ENCODE measurements at places on chromosomes 5 and 9.

DNA sequence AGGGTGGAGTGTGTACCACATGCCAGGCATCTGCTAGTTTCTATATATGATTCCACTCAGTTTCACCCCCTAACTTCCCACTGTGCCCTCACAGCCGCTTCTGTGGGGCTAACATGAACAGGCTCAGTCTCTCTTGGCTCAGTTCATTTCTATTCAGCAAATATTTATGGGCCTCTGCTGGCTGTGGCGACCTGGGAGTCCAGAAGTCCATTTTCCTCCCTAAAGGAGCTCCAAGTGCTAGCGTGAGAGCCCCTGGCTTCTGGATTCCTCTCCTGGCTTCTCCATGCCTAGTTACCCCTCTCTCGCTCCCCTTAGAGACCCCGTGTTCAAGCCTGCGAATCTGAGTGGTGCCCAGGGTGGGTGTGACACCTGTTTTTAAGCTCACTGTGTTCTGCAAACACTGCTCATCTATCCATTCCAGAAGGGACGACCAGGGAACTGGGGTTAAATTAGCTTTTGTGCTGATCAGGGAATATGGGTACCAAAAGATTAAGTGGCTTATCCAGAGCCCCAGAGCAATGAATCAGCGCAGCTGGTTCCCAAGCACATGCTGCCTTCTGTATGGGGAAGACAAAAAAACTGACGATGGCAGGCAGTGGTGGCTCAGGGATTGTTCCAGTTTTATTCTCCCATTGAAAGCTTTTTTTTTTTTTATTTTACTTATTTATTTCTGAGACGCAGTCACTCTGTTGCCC is 57.6 kb downstream of the HMCN2 start:
- no peak for DNase-seq

DNA sequence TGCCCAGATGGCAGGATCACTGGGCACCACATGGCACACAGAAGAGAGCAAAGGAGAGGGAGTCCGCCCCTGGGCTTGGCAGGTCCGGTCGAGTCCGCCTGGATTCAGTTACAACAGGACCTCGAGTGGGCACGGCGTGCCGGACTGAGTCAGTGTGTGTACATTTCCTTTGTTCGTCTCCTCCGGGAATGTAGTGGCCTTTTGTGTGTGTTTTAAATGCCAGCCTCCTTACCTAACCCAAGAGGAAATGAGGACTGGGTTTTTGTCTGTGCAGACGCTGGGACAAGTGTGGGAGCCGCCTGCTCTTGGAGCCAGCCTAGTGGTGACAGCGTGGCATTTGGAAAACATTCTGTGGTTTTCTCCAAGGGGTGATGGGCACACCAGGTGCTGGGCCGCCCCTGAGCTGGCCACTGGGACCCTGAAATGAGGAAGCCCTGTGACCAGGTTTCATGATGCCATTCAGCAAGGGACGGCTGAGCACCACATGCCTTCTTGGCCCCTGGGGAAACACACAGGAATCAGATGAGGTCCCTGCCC is 9.6 kb downstream of the NEK6 start:
- peak; percentile 32 for DNase-seq

- DNase-seq = no peak
Observed at GRCh38 chr5:122463221-122463620, 151.2 kb downstream of the SNCAIP start.

GRCh38 chr9:35738186-35738585 is 5.7 kb downstream of the CREB3 start:
- DNase-seq = no peak

DNA sequence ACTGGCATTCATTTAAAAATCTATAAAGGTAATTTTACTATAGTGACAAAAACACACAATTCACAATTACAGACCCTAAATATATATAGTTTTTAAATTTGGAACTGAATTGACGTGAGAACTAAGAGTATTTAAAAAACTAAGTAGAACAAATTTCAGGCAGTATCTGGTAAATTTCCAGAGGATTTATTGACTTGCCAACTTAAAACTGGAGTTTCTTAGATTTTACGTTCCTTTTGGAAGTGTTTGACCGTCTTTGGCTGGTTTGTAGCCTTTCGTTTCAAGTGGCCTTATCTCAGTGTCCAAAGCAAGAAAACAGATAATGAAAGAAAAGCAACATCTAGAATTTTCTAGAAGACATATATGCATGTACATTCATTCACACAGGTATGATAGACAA is 234.4 kb upstream of the VLDLR start:
- no peak for DNase-seq

GRCh38 chr9:124843456-124844034 is 9.7 kb upstream of the WDR38 start:
- DNase-seq = no peak

DNA sequence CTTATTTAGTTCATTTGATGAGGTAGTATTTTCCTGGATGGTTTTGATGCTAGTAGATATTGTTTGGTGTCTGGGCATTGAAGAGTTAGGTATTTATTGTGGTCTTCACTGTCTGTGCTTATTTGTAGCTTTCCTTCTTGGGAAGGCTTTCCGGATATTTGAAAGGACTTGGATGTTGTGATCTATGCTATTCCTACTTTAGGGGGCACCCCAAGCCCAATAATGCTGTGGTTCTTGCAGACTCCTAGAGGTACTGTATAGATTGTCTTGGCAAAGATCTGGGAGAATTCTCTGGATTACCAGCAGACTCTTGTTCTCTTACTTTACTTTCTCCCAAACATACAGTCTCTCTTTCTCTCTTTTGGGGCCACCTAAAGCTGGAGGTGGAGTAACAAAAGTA is 315.7 kb downstream of the MAT2B start:
- no peak for DNase-seq

- DNase-seq = peak; percentile 52
Observed at GRCh38 chr5:142426129-142427014, 101.6 kb upstream of the SPRY4 start.

DNA sequence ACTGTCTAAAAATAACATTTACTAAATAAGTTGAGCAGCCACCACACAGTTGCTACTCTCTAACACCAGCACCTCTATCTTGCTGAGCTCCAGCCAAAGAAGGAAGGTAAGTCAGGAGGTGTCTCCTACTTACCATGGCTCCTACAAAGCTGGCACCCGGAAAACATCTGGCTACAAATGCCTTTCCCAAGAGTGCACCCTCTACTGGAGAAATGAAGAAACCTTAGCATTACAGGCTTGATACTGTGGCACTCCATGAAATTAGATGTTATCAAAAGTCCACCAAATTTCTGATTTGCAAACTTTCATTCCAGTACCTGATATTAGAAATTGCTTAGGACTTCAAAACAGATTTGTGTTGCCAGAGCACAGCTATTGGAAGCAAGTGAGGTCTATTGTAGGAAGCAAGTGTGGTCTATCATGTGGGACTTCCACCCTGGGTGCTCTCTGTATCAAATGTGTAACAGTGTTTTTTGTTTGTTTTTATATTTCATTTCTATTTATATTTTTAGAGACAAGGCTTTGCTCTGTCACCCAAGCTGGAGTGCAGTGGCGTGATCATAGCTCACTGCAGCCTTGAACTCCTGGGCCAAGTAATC is 25.7 kb upstream of the RFK start:
- no peak for DNase-seq

DNA sequence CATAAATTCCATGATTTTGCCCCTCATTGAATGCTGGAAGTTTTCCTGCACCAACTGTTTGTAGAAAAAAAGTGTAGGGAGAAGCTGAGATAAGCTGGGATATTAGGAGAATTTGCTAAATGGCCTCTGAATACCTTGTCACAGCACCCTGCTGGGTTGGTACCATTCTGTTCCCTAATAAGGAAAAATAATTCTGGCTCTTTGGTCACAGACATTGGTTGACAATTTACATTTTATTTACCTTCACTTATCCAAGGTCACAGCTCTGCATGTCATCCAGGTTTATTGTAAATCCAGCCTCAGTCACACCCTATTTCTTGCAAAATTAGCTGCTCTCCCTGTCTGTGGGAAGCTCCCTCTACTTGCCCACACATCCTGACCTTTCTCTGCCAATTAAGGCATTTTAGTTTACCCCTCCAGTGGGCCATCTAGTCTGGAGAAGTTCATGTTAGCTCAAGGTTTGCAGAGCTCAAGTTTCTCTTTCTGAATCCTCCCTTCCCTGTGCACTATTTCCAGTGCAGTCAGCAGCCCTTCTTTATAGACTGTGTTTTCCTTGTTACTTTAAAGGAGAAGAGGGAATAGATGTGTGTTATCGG is 115.4 kb upstream of the NTRK2 start:
- DNase-seq = no peak

- no peak for DNase-seq
Observed at GRCh38 chr9:126165755-126166154, 160.9 kb upstream of the MVB12B start.

GRCh38 chr5:109767997-109768396 is 78.3 kb downstream of the MAN2A1 start:
- no peak for DNase-seq

- DNase-seq = no peak
Observed at GRCh38 chr5:1077491-1078020, 34.3 kb downstream of the SLC12A7 start.

DNA sequence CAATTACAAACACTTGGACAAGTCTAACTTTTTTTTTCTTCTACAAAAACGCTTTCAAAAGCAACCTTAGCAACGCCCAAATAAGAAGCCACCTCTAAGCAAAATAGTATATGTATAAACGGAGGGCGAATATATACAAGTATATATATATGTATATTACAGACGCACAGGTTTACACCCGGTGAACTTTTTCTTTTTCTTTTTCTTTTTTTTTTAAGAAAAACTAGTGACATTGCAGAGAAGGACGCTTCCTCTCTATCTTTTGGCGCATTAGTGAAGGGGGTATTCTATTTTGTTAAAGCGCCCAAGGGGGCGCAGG is 200 bp downstream of the NPR3 start:
- no peak for DNase-seq
